Lung (tissue), 17 donors: ENCODE measurements at places on chromosomes 12 and 14. TPM values are rescaled to one million over a fixed set of nuclear protein-coding genes. Genes with fewer than 3 reads are reported as not detected.

DNA sequence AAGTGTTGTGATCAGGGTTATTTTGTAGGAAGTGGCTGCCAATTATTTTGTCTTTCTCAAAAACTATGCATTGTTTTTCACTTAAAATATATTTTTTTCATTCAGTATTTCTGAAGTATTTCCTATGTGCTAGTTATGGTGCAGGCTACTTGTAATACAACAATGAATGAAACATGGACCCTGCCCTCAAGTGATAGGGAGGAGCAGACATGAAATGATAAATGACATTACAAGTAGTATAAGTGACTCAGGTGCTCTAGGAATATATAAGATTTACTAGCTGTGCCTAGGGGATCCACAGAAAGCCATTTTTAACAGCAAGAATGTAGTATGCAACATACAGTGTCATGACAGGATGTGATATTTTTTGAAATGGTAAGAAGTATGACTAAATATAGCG lies 65.3 kb downstream of the TTLL5 start:
- H3K4me1 ChIP-seq, result no peaks in the 10 kb centered on the region
- H3K27me3 ChIP-seq, result no peaks in the 10 kb centered on the region
- H3K27ac ChIP-seq, result no peak overlapping the region
- H3K36me3 ChIP-seq, result peaks cover 10% of the 10 kb centered on the region
- DNase-seq, result no peak
- H3K4me3 ChIP-seq, result no peak overlapping the region

DNA sequence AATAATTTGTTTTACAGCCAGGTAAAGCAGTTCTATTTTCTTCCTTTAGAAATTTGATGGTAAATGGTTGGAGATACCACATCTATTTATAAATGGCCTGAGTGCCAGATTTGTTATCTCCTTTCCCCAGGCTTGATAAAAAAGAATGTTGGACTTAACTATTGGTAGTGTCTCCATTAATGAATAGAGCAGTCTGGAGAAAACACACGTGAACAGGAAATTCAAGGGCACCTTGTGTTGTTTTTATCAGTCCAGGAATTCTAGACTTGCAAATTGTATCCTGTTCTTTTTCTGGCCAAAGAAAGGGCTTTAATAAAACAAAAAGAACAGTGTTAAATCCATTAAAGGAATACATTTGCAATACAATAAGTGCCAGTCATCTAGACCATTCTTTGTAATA lies 40.8 kb upstream of the BMAL2 start:
- no peaks in the 10 kb centered on the region for H3K4me1 ChIP-seq
- H3K27ac ChIP-seq, result no peak overlapping the region
- H3K36me3 ChIP-seq, result no peaks in the 10 kb centered on the region
- H3K27me3 ChIP-seq, result no peaks in the 10 kb centered on the region
- no peak overlapping the region for H3K4me3 ChIP-seq

Gene KRT7
- 1,411 TPM for total RNA-seq

Gene KRT73
- total RNA-seq, result not detected
